ENCODE measurements at places on chromosomes 3 and 15.

- DNase-seq = no peak
These were observed 1.8 kb downstream of the WWTR1 start for GRCh38 chr3:149655826-149656574.

- no peak for DNase-seq
These were observed 12.4 kb downstream of the ISG20 start for GRCh38 chr15:88651136-88651732.

DNA sequence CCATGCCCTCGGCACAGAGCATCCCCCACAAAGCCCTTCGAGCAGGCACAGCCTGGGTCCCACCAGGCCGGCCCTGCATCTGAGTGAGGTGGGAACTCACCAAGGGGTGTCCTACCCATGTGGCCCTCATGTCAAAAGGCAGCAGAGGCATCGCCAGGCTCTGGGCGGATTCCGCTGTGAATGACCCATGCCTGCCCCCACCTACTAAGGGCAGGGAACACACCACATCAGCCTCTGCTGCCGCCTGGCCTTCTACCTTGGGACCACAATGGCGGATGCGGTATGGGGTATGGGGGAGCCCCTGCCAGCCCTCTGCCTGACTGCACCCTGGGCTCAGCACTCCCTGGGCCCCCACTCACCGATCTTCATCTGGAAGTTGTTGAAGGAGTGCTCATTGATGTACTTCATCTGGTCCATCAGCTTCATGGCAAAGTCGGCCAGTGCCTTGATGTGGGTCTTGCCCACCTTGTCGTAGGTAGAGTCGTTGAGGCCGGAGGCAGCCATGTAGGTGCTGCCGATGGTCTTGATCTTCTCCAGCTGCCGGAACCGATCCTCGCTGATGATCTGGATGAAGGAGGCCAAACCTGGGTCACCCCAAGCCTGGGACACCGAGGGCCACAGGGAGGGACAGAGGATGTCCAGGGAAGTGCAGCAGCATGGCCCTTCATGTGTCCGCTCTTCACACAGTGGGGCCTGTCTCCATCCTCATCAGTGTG lies 87.8 kb downstream of the SEC22A start:
- no peak for DNase-seq

GRCh38 chr3:170564664-170565063 lies 21.2 kb downstream of the SLC7A14 start:
- DNase-seq = no peak

DNA sequence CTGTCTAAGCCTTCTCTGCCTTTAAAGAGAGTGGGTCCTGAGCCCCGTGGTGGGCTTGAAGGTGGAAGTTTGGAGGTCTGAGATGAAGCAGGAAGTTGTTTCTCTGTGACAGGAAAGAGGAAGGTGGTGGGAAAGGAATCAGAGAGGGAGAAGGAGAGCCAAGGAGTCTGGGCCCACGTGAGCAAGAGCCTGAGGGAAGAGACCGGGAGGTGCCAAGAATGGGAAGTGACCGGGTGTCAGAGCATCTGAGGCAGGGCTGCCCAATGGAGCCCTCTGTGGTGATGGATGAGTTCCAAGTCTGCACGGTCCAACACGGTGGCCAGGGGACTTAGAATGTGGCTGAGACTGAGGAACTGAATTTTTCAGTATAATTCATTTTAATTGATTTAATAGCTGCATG lies 24.6 kb downstream of the ALDH1L1 start:
- no peak for DNase-seq

DNA sequence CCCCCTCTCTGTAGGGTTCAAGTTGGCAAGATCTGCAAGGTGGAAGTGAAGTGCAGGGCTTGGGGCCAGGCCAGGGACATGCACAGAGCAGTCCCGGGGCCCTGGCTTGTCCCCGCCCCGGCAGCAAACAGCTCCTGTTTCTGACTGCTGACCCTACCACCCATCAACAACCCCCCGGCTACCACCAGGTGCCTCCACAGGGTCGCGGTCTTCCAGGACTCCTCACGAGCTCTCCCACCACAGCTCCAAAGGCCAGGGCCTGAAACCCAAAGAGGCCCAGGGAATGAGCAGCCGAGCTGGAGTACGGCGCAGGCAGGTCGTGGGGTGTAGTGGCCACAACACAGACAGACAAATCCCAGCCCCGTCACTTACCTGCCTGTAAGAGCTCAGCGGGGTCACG lies 121.3 kb upstream of the SMAD3 start:
- DNase-seq = no peak

DNA sequence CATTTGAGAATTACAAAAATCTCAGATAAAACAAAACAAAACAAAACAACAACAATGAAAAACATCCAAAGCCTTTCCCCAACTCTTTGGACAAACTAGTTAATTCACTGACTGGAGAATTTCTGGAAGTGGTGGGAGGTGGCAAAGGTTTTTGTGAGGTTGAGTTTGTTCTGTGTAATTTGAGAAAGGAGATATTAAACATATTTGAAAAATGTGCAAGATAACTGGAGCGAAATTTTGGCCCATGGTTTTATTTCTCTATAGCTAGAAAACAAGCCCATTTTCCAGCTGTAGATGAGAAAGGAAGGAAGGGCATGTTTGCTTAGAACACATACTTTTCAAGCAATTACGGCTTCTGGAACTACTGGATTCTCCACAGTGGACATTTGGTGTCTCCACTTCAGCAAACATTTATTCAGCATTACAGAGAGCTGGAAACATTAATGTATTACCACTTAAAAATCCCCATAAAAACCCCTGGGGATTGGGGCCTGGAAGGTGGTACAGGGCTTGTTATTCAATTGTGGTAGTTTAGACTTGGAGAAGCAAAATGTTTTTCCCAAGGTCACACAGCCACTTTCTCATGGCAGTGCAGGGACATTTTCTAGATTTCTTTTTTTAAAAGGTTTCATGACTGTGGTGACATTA lies 135.8 kb downstream of the THSD4 start:
- no peak for DNase-seq

- no peak for DNase-seq
These were observed 173.1 kb upstream of the CHRNA7 start for GRCh38 chr15:31857194-31857593.
